ENCODE measurements at places on chromosomes 1 and 21. TPM values are rescaled to one million over a fixed set of nuclear protein-coding genes. Genes with fewer than 3 reads are reported as not detected.

RNF187 gene
- total RNA-seq: 14.0 TPM

C1orf105 gene
- not detected for total RNA-seq

REG4 gene
- not detected for total RNA-seq

AK5 gene
- 54.7 TPM for total RNA-seq

USH2A gene
- under 0.01 TPM for total RNA-seq
